ENCODE measurements at places on chromosomes 5 and 9.

DNA sequence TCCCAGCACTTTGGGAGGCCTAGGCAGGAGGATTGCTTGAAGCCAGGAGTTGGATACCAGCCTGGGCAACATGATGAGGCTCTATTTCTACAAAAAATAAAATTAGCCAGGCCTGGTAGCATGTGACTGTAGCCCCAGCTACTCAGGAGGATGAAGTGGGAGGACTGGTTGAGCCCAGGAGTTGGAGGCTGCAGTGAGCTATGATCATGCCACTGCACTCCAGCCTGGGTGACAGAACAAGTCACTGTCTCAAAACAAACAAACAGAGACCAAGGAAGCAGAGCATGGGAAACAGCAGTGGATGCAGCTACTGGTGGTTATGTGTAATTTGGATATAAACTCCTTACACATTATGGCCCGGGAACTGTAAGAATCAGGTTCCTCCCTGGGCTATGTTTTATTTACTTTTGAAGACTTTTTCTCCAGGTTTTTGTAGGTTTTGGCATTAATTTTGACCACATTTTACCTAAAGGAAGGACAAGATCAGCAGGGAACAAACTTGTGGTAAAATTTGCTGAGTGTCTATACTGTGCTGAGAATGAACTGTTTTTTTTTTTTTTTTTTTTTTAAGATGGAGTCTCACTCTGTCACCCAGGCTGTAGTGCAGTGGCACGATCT is 8.3 kb downstream of the KIF2A start:
- no peak for DNase-seq

DNA sequence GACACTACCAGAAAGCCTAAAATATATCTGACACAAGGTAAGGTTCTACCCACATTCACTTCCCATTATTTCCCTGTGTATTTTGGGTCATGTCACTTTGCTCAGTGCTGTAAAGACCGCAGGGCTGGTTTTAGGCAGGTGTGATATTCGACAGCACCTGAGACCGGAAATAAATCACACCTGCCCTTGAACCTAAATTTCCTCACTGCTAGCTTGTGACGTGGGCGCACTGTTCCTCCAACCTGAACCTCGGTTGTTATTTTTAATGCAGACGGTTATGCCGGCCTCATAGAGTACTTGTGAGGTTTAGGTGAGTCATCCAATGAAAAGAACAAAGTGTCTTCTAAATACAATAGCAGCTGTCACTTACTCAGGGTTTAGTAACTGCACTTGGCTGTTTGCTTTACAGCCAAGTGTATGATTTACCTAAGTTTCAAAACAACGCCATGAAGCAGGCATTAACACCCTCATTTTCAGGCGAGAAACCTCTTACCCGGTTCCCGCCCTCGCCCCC is 20.7 kb upstream of the ZNF782 start:
- no peak for DNase-seq

DNA sequence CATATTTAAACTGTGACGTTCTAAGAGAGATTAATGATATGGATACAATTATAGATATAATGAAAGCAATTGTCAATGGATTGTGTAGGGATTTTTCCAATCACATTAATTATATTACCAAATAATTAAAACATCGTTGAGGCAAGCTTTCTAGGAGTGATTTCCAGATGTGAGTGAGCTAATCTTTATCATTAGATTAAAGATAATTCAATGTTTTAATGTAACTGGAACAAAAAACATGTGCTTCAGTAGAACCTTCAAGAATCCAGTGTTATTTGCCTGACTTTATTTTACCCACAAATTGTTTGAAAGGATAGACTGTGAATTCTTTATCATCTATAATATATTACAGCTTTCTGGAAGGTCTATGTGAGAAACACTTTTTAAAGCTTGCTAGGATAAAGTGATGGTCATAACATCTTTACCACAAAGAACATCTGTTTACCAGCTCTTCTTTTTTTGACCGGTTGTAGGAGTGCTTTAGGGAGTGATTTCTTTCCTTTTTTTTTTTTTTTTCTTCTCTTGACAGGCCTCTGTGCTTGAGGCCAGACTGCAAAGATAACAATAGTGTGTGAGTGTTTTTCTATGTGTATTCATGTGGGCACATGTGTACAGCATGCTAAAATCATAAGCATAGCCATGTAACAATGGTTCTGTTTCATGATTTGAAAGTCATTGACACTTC is 35.0 kb downstream of the SNCAIP start:
- DNase-seq, result no peak

DNA sequence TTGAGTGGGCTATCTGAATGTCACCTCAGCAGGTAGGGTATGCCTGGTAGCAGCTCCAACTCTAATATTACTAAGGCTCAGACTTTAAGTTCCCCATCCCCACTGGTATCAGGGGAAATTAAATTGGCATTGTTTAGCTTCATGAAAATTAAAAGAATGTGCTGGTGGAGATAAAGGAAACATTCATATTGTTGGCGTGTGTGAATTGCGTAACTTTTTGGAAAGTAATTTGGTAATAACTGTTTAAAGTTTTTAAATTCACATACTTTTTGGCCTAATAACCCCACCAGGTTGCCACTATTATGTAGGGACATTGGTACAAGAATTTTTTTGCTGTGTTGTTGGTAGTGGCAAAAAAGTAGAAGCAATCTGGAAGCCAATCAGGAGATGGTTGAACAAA is 29.4 kb downstream of the TNPO1 start:
- no peak for DNase-seq

DNA sequence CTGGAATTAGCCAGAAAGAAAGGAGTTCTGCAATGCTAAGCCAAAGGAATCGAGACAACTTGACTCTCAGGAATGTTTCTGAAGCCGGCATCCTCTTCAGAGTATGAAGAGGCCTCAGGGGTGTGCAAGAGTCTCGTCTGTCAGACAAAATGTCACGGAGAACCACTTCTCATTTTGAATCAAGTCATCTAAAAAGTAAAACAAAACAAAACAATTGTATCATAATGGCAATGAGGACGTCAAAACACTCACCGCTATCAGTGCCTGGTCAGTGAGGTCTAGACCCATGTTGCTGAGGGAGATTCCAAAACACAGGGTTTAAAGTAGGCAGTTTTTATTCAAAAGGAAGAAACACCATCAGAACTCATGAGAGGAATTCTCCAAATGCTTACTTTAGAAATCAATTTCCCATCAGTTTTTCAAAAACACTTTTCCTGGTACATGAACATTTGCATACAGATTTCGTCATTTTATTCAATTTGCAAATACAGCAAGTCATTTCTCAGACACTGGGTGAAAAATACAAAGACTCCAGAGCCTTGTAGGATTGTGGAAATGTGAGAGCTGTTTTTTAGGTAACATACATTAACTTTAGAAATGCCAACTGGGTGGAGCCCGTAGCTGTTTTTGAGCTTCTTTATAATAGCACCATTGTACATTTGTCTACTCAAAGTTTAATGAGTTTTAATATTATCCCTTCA is 89.5 kb upstream of the MAP3K1 start:
- no peak for DNase-seq

GRCh38 chr9:77575785-77576184 is 72.3 kb downstream of the GNA14 start:
- DNase-seq, result peak; percentile 43

DNA sequence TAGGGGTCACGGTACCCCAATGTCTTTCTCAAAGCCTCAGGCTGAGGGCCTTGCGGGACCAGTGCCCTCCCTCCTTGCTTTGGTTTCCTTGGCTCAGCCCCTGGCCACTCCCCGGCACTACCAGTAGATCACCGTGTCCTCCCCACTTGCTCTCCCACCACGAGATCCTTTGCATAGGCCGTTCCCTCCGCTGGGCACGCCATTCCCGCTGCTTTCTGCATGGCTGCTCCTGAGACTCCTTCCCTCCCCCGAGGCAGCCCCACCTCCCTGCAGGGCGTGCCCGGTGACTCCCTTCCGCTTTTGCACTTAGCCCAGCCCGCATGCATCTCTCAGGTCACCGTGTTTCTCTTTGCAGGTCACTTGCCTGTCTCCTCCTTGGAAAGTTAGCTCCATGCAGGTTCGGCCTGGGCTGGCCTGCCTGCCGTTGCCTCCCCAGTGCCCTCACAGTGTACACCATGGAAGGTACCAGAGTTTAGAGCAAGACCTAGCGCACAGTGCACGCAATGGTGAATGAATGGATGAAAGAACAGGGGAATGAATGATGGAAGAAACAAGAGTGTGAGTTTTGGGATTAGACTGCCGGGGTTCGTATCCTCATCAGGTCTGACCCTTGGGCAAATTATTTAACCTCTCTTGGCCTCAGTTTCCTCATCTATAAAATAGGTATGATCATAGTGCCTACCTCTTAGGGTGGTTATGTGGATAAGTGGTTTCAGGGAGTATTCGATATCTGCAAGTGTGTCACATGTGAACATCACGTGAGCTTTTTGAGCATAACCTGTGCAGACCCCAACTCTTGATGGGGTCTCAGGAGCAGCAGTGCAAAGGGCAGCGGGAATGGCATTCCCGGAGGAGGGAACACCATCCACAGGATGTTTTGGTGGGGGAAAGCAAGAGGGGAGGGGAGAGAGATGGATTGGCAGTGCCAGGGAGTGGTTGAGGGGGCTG is 214.3 kb downstream of the C9orf50 start:
- no peak for DNase-seq

DNA sequence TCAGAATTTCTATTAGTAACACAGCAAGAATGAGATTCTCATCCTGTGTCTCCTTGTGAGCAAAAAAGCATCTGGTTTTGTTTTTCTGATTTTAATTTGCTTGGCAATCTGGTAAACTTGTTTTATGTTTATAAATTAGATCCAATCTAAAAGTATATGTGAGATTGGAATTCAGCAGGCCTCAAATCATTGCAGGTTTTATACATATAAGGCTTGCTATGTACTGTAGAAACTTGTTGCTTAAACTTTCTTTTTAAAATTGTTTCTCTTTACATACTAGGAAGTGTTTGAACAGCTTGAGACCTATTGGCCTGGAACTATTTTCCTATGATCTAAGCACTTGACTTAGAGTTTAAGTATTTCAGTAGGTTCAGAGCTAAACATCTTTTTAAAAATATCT is 1037.8 kb downstream of the NR2F1-AS1 start:
- no peak for DNase-seq

- DNase-seq, result no peak
Measured at GRCh38 chr5:43658509-43658908, 55.5 kb downstream of the NNT start.

DNA sequence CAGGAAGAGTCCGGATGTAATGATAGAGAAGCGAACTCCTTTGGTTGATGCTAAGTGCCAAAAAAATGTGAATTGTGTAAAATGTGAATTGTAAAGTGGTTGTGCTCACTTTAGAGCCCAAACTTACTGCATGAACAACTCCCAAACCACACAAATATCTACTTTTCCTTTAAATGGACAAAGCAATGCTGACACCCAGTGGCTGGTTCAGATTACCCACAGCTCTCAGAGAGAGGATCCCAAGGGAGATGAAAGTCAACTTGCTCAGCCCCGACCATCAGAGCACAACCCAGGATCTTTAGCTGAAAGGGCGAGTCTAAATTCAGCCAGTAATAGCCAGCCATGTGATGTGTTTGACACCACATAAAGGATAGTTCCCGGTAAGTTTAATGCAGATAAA is 133.7 kb downstream of the NMUR2 start:
- DNase-seq, result no peak

DNA sequence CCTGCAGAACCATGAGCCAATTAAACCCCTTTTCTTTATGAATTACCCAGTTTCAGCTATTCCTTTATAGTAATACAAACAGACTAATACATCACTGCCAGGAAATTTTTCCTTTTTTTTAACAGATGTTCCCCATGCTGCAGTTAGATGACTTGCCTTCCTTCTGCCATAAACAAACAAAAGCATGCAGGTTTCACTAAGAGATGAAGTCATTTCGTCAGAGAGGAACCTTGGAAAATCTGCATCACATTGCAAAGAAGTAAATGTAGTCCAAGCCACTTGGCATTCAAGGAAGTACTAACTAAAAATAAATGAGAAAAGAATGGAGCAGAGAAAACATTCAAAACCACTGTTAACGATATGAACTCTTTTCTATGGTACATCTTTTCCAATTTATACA is 194.1 kb upstream of the EFNA5 start:
- DNase-seq, result peak; percentile 39

DNA sequence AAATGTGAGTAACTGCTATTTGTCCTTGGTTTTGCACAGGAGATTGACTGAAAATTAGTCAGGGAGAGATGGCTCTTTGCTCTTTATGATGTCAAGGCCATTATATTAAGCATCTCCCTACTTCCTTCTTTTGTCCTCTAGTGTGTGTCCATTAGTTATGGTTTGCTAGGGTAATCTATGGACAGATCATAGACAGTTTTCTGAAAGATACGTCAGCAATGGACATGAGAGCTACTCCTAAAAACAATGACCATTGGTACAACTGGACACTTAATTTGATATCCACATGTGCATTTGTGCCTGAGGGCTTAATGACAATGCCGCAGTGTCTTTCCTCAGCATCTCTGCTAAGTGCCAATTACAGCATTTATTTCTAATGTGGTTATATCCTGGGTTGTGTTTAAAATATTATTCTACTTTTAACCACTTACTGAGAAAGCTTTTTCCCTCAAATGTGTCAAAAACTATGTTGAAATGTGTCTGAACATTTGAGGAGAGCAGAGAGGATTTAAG is 218.2 kb upstream of the RFX3 start:
- no peak for DNase-seq

DNA sequence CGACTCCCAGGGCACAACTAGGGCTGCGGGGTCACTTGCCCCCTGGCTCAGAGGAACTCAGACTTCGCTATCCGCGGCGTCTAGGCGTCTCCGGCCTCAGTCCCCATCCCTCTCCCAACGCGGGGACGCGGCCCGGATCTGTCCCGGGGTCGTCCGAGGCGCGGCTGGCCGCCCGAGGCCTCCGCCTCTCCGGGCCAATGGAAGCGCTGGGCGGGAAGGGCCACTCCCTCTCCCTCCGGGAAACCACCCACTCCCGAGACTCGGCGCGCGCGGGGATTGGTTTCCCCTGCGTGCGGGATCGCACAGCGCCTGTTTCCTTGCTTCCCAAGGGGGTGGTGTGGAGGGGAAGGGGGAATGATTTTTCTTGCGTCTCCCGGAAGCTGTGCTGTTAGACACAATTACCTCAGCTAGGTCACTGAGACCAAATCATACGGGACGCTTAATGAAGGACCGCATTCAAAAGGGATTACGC is 38.3 kb downstream of the NR2F1 start:
- DNase-seq, result no peak

GRCh38 chr5:138636398-138636944 is 61.3 kb upstream of the HSPA9 start:
- DNase-seq, result no peak

- no peak for DNase-seq
Measured at GRCh38 chr9:32442433-32442832, 58.0 kb downstream of the ACO1 start.

Data from muscle of arm (tissue), 14 donors.